ENCODE measurements at places on chromosomes 1 and 21. TPM values are rescaled to one million over a fixed set of nuclear protein-coding genes. Genes with fewer than 3 reads are reported as not detected.

- no peaks in the 10 kb centered on the region for H3K27me3 ChIP-seq
- H3K27ac ChIP-seq, result no peak overlapping the region
- DNase-seq, result no peak
- no peak overlapping the region for H3K4me3 ChIP-seq
- H3K36me3 ChIP-seq, result no peaks in the 10 kb centered on the region
Observed at GRCh38 chr1:77039739-77040138, 172.5 kb downstream of the ST6GALNAC5 start.

The FBXO44 gene
- 61.5 TPM for total RNA-seq

- no peak for DNase-seq
- H3K4me3 ChIP-seq, result no peak overlapping the region
Observed at GRCh38 chr1:190588424-190588823, 110.8 kb upstream of the BRINP3 start.

DNA sequence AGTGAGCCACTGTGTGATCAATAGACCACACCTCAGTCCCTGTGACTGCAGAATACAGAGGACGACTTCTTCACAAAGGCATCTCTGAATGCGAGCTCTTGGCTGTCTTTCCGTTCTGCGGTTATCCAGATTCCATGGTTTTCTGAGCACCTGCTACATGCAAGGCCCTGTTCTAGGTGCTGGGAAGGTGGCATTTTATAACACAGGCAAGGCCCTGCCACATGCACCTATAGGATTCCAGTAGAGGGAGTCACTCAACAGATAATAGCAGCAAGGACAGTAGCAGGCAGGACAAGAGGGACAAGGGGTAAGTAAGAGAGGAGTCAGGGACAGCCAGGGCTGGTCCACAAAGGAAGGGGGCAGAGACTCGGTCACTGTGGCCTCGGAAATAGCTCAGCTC, 9.0 kb downstream of the URB1 start:
- no peaks in the 10 kb centered on the region for H3K27me3 ChIP-seq
- H3K36me3 ChIP-seq, result peaks cover 6% of the 10 kb centered on the region
- H3K27ac ChIP-seq, result no peak overlapping the region
- no peak for DNase-seq
- no peak overlapping the region for H3K4me3 ChIP-seq

DNA sequence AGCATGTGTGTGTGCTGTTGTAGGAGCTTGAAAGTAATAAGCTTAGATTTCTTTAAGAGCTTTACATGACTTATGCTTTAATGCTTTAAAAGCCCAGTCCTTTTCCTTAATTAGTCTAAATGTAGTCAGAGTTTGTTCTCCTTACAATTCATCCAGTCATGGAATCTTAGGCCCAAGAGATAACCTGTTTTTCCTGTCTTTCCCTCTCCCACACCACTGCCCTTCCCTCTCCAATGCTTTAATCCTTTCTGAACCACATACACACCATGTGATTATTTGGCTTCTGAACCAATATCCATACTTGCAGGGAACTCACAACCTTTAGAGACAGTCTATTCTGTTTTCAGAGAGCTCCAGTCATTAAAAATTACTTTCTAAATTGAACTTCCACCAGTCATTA, 37.6 kb downstream of the ALG6 start:
- DNase-seq, result no peak
- H3K27ac ChIP-seq, result no peak overlapping the region
- peaks cover 12% of the 10 kb centered on the region for H3K36me3 ChIP-seq
- no peak overlapping the region for H3K4me3 ChIP-seq

GRCh38 chr1:57165546-57165945, 199.7 kb upstream of the C8B start:
- H3K4me1 ChIP-seq, result no peaks in the 10 kb centered on the region
- no peaks in the 10 kb centered on the region for H3K36me3 ChIP-seq
- no peaks in the 10 kb centered on the region for H3K27me3 ChIP-seq
- no peak overlapping the region for H3K27ac ChIP-seq
- no peak for DNase-seq
- no peak overlapping the region for H3K4me3 ChIP-seq

The SYCP1 gene
- total RNA-seq, result not detected

DNA sequence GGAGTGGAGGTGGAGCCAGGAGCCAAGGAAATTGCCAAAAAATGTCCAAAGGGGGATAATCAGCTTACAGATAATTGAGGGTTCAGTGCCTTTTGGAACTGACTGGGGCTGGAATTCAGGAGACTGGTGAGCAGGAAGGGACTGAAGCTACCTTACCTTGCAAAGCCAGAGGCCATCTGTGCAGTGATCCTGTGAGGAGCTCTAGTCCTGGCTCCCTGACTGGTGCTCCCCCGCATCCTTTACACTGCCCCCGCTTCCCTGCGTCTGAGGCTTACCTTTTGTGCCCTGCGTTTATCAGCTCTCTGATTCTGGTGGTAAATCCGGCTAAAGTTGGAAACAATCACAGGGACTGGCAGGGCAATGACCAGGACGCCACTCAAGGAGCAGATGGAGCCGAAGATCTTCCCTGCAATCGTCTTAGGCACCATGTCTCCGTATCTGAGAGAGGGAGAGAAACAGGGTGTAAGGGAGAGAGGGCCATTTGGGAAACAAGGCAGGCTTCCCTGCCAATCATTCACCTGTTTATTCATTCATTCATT, 31.0 kb downstream of the DDX20 start:
- no peaks in the 10 kb centered on the region for H3K36me3 ChIP-seq
- no peak for DNase-seq
- H3K27me3 ChIP-seq, result peaks cover 22% of the 10 kb centered on the region
- H3K27ac ChIP-seq, result no peak overlapping the region

DNA sequence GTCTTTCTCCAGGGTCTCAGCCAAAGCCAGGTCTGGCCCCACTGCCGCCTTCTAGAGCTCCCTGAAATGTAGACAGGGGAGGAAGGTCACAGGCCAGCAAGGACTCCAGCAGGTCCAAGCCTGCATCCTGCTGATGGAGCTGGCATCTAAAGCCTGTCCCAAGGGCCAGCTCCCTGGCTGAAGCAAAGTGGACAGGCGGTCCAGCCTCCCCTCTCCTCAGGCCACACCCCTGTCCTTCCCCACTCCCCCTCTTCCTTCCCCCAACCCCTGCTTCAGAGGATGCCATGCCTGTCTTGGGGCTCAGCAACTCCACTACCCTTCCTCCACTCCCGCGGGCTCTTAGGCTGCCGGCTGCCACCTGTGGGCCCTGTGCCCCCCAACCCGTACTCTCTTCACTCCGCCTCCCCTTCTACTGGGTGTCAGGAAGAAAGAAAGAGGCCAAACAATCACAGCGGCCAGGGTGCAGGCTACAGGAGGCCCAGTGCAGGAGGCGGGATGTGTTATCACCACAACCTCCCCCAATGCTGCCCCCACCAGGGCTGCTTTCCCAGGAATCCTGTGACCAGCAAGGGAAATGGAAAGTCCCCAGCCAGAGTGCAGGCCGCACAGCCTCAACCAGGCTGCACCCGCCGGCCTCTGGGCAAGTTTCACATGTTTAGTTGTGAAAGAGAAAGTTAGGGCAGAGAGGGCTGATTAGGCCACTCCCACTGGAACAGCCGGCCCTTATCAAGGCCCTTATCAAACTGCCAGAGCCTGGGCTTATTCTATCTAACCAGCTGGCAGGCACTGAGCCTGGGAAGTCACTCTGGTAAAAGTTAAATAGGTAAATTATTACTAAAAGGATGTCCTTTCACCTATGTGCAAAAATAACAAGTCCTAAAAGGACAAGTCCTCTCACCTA, 34.1 kb downstream of the ACOT7 start:
- no peaks in the 10 kb centered on the region for H3K27me3 ChIP-seq
- peak; percentile 67 for DNase-seq
- H3K4me3 ChIP-seq, result peak overlapping the region; percentile 25
- H3K27ac ChIP-seq, result peak overlapping the region; percentile 35
- no peaks in the 10 kb centered on the region for H3K36me3 ChIP-seq

The SMG7 gene
- total RNA-seq, result 73.3 TPM

- no peak for DNase-seq
- no peaks in the 10 kb centered on the region for H3K4me1 ChIP-seq
- H3K4me3 ChIP-seq, result no peak overlapping the region
Observed at GRCh38 chr1:28044399-28044798, 44.0 kb downstream of the EYA3 start.

GRCh38 chr21:38734646-38735365, 70.9 kb upstream of the ETS2 start:
- peaks cover 14% of the 10 kb centered on the region for H3K27me3 ChIP-seq
- no peak overlapping the region for H3K27ac ChIP-seq
- H3K4me1 ChIP-seq, result peaks cover 9% of the 10 kb centered on the region
- H3K4me3 ChIP-seq, result no peak overlapping the region

The KCNAB2 gene
- total RNA-seq, result 143 TPM

DNA sequence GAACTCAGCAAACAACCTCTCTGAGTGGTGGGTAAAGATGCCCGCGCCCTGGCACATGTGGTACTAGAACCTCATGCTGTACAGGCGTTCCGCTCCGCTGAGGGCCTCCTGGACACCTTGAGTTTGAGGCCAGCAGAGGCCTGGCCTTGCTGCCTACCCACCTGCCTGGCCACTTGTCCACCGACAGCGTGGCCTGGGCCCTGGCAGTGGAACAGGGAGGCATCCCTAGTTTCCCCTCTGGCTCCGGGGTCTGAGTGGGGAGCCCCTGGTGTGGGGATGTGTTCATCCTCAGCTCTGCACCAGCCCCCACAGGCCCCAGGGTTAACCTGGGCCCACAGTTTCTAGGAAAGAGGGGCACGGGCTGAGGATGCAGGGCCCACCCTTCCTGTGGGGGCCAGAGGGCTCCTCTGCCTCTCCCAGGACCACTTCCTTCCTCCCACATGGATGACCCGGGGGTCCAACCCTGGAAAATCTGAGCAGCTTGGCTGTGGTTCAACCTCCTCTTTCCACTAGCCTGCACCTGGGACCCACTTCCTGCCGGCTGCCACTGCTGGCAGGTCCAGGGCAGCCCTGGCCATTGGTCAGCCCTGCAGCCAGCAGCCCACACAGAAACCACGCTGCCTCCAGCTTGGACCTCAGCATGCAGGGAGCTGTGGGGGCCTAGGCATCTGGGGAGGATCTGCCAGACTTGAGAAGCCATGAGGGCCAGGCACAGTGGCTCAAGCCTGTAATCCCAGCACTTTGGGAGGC, 53.3 kb upstream of the COL18A1 start:
- H3K4me3 ChIP-seq, result no peak overlapping the region
- H3K4me1 ChIP-seq, result no peaks in the 10 kb centered on the region
- no peak overlapping the region for H3K27ac ChIP-seq
- no peaks in the 10 kb centered on the region for H3K27me3 ChIP-seq
- H3K36me3 ChIP-seq, result no peaks in the 10 kb centered on the region
- no peak for DNase-seq

- DNase-seq, result peak; percentile 68
- no peaks in the 10 kb centered on the region for H3K4me1 ChIP-seq
- H3K4me3 ChIP-seq, result no peak overlapping the region
- H3K27me3 ChIP-seq, result peaks cover 5% of the 10 kb centered on the region
- H3K27ac ChIP-seq, result no peak overlapping the region
Observed at GRCh38 chr1:93061895-93062792, 16.9 kb upstream of the MTF2 start.

- H3K4me3 ChIP-seq, result no peak overlapping the region
- no peak for DNase-seq
- no peaks in the 10 kb centered on the region for H3K4me1 ChIP-seq
- H3K36me3 ChIP-seq, result no peaks in the 10 kb centered on the region
- H3K27ac ChIP-seq, result no peak overlapping the region
Observed at GRCh38 chr1:190478149-190479049, 735 bp upstream of the BRINP3 start.

DNA sequence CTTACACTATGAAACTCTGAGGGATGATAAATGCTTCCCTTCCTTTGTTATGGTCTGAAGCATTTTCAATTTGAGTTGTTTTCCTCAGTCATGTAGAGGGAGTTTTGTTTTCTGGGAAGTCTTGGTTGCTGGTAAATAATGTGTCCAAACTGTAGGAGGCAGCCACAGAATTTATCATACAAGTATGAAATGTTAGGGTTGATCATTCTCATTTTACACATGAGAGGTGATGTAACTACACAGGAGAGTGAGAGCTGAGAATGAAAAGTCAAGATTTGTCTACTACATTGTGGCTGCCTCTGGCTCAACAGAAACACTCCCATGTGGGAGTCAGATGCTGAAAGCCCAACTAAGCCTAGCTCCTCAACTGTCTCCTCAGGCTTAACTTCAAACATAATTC, 182.5 kb upstream of the SGIP1 start:
- peaks cover 91% of the 10 kb centered on the region for H3K4me1 ChIP-seq
- H3K4me3 ChIP-seq, result no peak overlapping the region
- no peaks in the 10 kb centered on the region for H3K27me3 ChIP-seq
- DNase-seq, result no peak

- H3K36me3 ChIP-seq, result no peaks in the 10 kb centered on the region
- no peaks in the 10 kb centered on the region for H3K27me3 ChIP-seq
- H3K27ac ChIP-seq, result peak overlapping the region; percentile 1
- H3K4me1 ChIP-seq, result peaks cover 46% of the 10 kb centered on the region
- H3K4me3 ChIP-seq, result peak overlapping the region; percentile 83
Observed at GRCh38 chr1:167716000-167716271, 5.8 kb upstream of the MPZL1 start.

The ASAP3 gene
- 10.4 TPM for total RNA-seq

DNA sequence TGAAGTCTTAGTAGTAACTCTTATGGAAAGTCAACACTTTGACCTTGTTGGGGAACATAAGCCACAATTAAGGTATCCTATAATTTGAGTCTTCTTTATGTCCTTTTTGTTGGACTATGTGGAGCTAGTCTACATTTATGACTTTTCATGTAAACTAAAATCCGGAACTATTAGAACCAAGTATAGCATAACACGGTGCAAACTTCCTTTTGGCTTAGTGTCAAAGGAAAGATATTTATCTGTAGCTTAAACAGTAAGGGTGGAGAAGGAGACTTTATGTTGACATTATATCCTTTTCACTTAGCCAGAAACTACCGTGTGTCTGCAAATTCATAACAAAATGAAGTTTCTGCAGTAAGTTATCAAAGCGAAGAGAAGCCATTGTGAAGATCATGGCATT, 7.3 kb downstream of the UAP1 start:
- DNase-seq, result no peak
- H3K27ac ChIP-seq, result no peak overlapping the region
- H3K27me3 ChIP-seq, result no peaks in the 10 kb centered on the region
- no peak overlapping the region for H3K4me3 ChIP-seq
- H3K36me3 ChIP-seq, result no peaks in the 10 kb centered on the region
- no peaks in the 10 kb centered on the region for H3K4me1 ChIP-seq

The DENND2C gene
- total RNA-seq, result 0.87 TPM

The LCE1F gene
- total RNA-seq, result not detected

Measured in B cell (primary cell).